T follicular helper cell (primary cell): ENCODE measurements at places on chromosomes 12 and 14.

DNA sequence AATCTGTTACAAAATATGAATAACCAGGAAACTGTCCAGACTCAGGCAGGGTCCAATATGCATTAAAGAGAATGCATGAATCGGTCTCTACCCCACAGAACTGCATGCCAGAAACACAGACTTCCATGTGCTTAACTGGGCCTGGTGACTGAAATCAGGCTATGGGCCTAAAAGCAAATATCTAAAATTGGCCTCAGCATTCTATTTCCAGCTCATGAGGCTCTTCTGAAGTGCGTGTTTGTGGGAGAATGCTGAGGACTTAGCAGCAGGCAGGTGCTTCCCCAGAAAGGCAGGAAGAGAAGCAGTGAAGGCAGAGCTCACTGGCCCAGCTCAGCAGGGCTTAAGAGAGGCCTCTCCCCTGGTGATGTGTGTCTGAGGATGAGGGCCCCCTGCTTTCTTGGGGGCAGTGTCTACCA, 48.5 kb downstream of the ADGRD1 start:
- DNase-seq, result no peak

DNA sequence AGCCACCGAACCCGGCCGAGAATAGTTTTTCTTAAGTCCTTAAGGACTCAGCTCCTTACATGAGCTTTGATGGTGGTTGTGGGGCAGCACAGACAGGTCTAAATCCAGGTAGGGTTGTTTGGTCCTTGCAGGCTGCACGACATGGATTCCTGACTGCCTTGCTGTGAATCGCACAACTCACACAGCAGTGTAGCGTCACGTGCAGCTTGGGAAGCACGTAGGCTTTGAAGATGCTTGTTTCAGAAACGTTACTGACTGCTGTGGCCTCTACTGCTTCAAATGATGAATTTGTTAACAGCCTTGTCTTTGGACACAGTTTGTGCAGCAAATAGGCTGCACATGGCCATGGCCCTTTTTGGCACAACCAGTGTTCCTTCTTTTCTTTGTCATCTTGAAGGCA, 29.9 kb downstream of the ZBTB42 start:
- DNase-seq, result no peak

GRCh38 chr12:74906224-74906623, 303.4 kb downstream of the KCNC2 start:
- no peak for DNase-seq

- DNase-seq, result no peak
Measured at GRCh38 chr12:109329686-109330085, 18.0 kb upstream of the MYO1H start.

DNA sequence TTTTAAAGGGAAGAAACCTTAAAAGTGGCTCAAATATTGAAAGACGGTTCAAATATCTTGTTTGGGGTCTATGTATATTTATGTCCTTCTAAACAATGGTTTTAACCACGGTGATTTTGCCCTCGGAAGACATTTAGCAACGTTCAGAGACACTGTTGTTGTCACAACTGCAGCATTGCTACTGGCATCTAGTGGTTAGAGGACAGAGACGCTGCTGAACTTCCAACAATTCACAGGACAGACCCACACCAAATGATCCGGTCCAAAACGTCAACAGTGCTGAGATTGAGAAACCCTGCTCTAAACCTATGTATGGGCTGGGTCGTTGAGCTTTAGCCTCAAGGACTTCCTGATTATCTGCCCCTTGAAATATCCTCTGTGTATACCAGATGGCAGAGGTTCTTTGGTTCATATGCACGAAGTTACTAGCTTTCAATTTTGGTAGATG, 1.7 kb downstream of the ANGEL1 start:
- DNase-seq, result no peak

DNA sequence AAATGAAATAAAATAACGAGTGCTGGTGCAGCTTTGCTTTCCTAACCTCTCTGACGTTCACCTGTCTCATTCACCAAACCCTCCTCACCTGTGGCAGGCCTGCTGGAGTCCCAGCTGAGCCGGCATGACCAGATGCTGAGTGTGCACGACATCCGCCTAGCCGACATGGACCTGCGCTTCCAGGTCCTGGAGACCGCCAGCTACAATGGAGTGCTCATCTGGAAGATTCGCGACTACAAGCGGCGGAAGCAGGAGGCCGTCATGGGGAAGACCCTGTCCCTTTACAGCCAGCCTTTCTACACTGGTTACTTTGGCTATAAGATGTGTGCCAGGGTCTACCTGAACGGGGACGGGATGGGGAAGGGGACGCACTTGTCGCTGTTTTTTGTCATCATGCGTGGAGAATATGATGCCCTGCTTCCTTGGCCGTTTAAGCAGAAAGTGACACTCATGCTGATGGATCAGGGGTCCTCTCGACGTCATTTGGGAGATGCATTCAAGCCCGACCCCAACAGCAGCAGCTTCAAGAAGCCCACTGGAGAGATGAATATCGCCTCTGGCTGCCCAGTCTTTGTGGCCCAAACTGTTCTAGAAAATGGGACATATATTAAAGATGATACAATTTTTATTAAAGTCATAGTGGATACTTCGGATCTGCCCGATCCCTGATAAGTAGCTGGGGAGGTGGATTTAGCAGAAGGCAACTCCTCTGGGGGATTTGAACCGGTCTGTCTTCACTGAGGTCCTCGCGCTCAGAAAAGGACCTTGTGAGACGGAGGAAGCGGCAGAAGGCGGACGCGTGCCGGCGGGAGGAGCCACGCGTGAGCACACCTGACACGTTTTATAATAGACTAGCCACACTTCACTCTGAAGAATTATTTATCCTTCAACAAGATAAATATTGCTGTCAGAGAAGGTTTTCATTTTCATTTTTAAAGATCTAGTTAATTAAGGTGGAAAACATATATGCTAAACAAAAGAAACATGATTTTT, 17.1 kb upstream of the AMN start:
- no peak for DNase-seq

- no peak for DNase-seq
Measured at GRCh38 chr14:101367421-101368261, 193.7 kb upstream of the DIO3 start.

- DNase-seq, result no peak
Measured at GRCh38 chr14:105411017-105411941, 8.3 kb upstream of the MTA1 start.

- no peak for DNase-seq
Measured at GRCh38 chr12:20492251-20492760, 124.0 kb downstream of the PDE3A start.

DNA sequence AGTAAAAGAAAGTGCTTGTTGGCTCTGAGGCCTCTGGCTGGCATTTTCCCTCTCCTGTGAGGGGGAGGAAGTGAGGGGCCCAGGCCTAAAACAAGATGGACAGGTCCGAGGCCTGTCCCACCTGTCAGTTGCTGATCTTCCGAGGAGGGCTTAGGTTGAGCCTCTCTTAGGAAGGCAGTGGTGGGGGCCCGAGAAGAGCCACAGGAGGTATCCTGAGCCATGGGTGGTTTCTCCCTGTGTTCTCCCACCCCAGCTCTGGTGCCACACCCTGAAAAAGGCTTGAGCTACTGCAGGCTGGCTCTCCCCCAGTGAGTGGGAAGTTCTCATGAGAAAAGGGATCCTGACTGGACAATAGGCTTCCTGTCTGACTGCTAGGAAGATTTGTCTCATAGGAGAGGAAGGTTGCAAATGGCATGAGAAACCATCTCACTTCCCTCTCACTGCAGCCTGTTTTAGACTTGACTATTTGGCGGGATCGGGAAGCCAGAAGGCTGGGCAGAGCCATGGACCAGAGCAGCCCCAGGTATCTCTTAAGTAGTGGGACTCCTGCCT, 72.1 kb upstream of the SRSF5 start:
- DNase-seq, result no peak

GRCh38 chr12:100824476-100824875, 29.9 kb downstream of the ANO4 start:
- DNase-seq, result no peak

GRCh38 chr12:104486943-104487819, 30.4 kb downstream of the CHST11 start:
- no peak for DNase-seq

- DNase-seq, result no peak
Measured at GRCh38 chr14:93153121-93153520, 31.6 kb downstream of the MOAP1 start.

GRCh38 chr12:80040075-80040738, 59.1 kb upstream of the OTOGL start:
- DNase-seq, result no peak

DNA sequence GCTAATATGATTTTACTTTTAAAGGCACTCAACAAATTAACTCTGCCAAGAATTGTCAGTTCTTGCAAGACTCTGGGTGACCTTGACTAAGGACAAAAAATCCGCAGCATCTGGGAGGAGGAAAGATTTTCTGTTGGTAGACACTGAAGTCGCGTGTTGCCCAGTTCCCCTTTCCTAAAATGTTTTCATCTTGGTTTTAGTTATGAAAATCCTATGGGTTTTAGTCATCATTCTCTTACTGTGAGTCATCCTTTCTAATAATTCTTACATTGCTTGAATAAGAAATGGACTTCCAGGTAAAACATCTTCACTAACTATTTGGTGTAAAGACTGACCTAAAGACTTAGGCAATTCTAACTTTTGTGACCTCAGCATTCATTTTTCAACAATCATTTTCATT, 9.1 kb downstream of the GSG1 start:
- DNase-seq, result no peak

- no peak for DNase-seq
Measured at GRCh38 chr14:94115631-94116030, 5.1 kb downstream of the IFI27 start.

DNA sequence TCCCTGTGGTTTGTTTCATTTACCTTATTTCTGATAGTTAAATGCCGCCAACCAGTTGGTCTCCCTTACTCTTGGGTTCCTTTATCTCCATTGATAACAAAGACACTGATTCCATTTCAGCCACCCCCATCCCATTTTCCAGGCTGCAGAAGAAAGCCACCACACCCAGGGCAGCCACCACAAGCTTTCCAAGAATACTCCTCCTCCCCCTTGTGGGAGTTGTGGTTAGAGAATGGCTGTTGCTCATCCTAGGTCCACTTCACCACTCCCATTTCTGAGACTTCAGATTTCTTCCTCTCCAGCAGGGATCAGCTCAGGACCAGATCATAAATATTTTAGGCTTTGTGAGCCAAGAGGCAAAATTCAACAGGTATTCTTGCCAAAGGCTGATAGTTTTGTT, 73.9 kb downstream of the ANO4 start:
- no peak for DNase-seq

- no peak for DNase-seq
Measured at GRCh38 chr14:61608245-61609165, 86.8 kb upstream of the HIF1A start.

- DNase-seq, result no peak
Measured at GRCh38 chr14:20618271-20618749, 23.2 kb downstream of the OR6S1 start.

DNA sequence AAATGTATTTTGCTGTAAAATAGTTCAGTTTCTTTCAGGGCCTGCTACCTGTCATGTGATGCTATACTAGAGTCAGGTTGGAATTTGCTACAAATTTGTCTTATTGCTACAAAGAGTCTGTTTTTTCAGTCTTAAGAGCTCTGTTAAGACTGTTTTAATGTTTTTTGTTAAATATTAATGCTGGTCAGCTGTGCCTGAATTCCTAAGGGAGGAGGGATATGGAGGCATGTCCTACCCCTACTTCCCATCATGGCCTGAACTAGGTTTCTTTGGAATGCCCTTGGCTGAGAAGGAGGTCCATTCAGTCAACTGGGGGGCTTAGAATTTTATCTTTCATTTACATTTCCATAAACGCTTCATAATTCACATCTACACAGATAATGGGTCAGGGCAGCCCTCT, 30.0 kb downstream of the IQSEC3 start:
- DNase-seq, result no peak

DNA sequence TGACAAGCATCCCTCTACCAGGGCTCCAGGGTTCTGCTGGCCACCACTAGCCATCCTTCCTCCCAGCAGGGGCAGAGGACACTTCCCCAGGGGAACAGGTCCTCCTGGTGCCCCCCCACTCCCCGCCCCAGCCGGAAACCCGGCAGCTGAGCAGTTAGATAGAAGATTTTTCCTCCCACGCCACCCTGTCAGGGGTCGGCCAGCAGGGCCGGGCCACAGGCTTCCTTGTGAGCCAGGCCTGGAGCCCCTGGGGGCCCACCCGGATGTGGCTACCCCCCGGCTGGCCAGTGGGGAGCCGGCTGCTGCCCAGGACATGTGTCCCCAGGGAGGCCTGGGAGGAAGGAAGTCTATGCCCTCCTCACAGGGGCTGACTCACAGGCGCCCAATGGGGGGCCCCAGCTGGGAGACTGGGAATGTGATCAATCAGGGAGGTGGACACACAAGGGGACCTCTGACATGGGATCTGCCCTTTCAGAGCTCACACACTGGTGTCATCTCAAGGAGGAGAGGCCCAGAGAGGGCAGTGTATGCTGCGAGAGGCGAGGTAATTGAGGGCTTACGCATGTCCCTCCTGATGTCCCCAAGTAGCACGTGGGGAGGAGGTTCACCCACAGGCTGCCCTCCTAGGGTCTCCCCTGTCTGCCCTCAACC, 4.2 kb downstream of the SH2B3 start:
- DNase-seq, result no peak

DNA sequence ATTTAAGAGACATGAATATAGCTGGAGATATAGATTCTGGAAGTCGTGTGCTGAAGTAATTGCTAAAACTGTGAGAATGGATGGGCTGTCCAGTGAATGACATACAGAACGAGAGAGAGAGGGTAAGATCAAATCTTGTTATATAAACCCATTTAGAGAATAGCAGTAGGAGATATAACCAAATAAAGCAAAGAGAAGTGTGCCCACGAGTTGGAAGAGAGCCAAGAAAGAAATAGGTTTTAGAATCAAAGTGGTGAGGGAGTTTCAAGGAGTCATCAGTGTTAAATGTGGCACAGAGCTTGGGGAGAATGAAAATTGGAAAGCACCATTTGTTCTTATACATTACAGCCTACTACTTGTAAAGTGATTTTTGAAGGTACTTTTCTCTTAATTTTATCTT, 19.2 kb downstream of the TOGARAM1 start:
- DNase-seq, result no peak

GRCh38 chr14:50400461-50400860, 3.8 kb upstream of the CDKL1 start:
- no peak for DNase-seq

DNA sequence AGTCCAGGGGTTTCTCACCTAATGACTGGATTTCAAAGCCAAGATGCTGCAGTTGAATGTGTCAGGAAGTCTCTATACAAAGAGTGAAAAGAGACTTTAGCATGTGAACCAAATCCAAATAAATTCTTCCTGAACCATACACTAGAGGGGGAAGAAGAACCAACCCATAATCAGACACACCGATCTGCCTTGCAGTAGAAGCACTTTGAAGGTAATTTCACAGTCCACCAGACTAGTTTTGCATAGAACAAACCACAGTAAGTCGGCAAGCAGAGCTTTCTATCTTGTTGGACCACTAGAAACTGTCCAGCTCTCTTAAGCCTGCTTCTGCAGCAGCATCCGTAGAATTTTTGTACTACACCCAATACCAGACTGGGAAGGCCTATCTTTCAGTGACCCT, 39.3 kb downstream of the FIGNL2 start:
- DNase-seq, result no peak

- DNase-seq, result no peak
Measured at GRCh38 chr14:29822430-29822709, 105.3 kb downstream of the PRKD1 start.
